ENCODE measurements at places on chromosomes 13 and 19.

- no peak for DNase-seq
Measured at GRCh38 chr13:67225252-67226159, 4.6 kb downstream of the PCDH9 start.

- DNase-seq, result no peak
Measured at GRCh38 chr13:103878891-103879605, 812.8 kb upstream of the SLC10A2 start.

DNA sequence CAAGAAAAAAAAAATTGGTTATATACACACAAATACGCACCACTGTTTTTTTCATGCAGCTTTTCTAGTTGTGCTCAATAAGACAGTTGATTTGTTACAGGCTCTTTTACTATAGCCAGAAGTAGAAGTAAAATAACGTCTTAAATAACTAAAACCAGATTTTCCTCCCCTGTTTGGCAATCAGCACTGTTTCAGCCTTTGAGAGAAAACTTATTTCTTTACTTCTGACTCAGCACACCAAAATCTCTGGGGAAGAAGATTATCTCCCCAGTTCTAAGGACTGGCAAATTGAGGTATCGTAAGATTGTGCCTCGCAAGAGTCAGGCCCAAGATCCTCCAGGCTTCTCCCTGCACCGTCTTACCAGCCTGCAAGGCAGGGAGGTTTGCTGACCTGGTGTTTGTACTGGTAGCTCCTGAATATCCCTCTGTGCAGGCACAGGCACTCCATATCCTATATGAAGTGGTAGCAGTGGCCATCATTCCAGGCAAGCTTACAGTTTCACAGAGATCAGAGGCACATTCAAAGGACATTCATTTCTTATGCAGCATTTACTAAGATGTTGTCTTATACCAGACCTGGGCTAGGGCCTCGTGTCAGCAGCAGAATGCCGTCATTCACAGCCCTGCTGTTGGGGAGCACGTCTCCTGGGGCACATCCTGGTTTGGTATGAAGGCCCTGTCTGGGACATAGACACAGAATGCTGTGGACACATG is 268.2 kb downstream of the ZNF536 start:
- DNase-seq, result no peak

GRCh38 chr19:50036908-50037307 is 11.1 kb downstream of the ZNF473 start:
- no peak for DNase-seq

DNA sequence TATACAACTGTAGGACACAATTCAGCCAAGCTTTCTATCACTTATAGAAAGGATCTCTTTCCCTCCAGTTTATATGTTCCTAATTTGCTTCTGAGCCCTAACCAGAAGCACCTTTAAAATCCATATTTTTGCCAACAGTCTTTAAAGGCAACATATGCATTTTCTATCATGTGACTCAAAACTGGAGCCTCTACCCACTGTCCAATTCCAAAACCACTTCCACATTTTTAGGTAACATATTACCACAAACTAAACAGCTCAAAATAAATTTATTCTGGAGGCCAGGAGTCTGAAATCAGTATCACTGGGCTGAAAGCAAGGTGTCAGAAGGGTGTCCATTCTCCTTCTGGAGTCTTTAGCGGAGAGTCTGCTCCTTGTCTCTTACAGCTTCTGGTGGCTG is 15.9 kb upstream of the EFNB2 start:
- DNase-seq, result no peak

- DNase-seq, result no peak
Measured at GRCh38 chr19:36092566-36092965, 18.4 kb upstream of the OVOL3 start.

- DNase-seq, result no peak
Measured at GRCh38 chr13:78147905-78148304, 229.3 kb upstream of the EDNRB start.

DNA sequence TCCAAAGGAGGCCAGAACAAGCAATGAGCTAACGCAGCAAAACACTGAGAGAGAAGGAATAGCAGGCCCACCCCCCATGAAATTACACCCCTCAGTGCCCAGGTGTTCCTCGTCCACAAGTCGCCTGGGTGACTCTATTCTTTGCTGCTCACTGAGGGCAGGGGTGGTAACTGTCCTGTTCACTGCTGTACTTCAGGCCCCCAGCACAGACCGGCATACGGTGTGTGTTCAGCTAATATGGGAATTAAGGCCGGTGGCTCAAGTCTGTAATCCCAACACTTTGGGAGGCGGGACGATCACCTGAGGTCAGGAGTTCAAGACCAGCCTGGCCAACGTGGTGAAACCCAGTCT is 31.9 kb downstream of the DHRS12 start:
- DNase-seq, result no peak

DNA sequence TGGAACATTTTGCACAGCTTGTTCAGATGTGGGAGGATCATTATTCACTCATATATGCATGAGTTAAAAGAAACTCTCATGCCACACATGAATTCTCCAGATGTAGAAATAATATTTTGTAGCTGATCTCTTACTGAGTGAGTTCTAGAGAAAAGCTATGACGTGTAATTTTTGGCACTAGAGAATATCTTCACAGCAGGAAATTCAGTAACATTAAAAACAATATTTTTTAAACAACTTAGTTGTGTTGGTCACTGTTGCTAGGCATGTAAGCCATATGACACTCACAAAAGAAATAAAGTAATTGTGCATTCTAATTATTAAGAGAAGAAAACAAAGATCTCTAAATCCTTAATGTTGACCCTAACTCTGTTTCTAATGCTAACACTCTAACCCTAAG is 371.4 kb upstream of the SLC10A2 start:
- DNase-seq, result no peak

DNA sequence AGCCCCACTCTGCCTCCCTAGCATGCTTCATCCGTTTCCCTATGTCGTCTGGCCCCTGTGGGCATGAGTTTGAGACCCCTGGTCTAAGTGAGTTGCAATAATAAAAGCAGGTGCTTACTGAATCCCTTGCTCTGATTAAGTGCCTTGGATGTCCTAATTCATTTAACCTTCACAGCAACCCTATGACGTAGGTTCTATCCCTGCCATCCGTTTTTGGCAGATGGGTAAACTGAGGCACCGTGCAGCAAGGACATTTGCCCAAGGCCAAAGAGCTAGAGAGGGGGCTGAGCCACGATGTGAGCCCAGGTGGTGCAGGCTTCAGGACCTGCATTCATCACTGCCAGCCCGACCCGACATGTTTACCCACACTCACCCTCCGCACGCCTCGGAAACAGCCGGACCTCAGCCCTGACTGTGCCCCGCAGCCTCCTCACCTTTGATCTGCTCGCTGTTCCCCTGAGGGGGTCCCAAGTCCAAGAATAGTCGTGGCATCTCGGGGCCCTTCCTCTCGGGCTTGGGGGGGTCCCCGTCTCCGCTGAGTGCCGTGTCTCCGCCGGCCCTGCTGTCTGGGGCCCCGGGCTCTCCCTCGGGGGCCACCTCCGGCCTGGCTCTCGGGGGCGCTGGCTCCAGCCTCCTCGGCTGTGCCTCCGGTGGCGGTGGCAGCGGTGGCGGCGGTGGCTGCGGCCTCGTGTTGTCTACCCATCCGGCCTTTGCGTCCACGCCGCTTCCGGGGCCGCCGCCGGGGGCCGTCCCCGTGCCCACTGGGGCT is 14.5 kb downstream of the LMTK3 start:
- no peak for DNase-seq

- DNase-seq, result no peak
Measured at GRCh38 chr19:39307822-39308530, 11.8 kb downstream of the IFNL1 start.

- peak; percentile 26 for DNase-seq
Measured at GRCh38 chr13:79492313-79492798, 11.4 kb downstream of the NDFIP2 start.

DNA sequence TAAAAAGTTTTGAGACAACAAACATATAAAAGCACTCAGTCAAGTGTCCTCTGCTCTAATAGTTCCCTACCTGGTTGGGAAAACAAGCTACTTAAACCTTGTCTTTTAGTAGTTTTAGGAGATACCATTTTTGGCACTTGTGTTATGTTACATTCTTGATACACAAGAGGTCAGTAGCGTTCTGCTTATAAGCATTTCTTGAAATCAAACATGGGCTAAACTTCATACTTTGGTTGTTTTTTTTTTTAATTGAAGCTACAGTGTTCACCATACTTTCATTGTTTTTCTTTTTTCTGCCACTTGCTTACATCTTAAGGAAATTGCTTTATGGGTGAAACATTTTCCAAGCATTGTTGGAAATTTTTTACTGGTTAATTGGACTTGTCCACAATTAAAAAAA is 12.9 kb downstream of the NHLRC3 start:
- DNase-seq, result no peak

- DNase-seq, result no peak
Measured at GRCh38 chr19:27975419-27976005, 1237.4 kb downstream of the UQCRFS1 start.

DNA sequence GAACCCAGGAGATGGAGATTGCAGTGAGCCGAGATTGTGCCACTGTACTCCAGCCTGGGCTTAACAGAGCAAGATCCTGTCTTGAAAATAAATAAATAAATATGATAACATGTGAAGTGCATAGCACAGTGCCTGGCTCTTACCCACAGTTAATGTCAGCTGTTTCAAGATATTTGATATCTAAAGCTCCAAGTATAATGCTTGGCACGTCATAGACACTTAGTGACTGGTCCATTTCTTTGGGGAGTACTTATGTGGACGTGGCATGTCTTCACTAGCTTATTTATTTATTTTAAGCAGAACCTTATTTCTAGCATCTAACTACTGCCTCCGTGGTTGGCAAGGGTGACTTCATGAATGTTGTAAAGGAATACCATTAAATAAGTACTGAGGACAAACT is 18.8 kb downstream of the GARRE1 start:
- no peak for DNase-seq

DNA sequence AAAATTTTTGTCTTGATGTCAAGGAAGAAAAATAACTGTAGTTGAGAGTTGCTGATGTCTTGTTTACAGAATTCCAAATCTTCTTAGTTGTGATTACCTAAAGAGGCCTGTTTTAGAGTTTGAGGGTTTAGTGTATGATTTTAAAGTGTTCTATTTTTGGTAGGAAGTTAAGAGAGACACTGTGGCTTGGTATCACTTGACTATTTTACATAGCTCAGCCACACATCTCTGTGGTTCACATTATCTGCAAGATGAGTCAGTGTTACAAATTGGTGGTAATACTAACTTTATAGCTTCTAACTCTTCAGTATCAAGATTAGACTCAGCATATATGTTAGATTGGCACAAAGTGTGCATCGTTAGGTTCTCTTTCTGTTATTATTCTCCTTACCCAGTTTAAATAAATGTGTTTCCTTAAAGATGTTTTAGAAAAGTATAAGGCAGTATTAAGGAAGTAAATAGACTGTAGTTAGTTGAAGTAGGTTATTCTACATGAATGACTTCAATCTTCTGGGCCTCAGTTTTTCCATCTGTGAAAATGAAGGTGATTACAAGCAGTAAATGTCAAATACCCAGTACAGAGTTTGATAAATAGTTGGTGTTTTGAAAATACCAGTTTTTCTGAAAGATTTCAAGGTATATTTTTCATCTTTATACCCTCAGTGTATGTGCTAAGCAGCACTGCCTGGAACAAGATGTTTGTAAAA is 33.4 kb downstream of the COG6 start:
- no peak for DNase-seq

DNA sequence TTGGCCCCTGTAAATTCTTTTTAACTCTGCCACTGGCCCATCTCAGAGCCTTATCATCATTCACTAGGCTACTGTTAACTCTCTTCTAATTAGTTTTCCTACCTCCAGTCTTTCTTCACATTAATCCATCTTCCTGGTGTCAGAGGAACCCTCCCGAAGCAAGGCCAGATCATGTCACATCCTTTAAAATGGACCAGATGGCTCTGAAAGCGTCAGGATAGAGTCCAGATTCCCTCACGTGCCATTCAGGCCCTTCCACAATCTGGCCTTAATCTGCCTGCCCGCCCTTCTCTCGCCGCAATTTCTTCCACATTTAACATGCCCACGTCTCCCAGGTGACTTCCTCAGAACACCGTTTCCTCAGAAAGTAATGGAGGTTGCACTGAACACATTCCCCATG is 86.5 kb downstream of the RFC3 start:
- DNase-seq, result no peak

DNA sequence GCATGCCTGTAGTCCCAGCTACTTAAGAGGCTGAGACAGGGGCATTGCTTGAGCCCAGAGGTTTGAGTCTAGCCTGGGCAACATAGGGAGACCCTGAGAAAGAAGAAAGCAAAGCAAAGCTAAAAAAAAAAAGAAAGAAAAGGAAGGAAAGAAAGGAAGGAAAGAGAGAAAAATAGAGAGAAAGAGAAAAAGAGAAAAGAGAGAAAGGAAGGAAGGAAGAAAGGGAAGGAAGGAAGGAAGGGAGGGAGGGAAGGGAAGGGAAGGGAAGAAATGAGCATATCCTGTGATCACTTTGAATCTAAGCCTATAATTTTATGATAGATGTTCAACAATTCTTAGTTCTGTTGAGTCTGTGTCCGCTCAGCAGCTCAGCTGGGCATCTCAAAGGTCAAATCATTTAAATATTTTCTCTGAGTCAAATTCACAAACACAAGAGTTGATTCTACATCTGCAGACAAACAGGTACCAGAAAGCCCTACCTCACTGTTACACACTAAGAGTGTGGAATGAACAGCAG is 70.4 kb downstream of the SUCLA2 start:
- DNase-seq, result no peak

GRCh38 chr13:41851351-41851750 is 109.6 kb downstream of the VWA8 start:
- no peak for DNase-seq

- no peak for DNase-seq
Measured at GRCh38 chr19:53881482-53882390, at the start of gene PRKCG. Gene PRKCG (plus strand): TSS chr19:53882197. CDS start chr19:53882495, 298 bp downstream.

DNA sequence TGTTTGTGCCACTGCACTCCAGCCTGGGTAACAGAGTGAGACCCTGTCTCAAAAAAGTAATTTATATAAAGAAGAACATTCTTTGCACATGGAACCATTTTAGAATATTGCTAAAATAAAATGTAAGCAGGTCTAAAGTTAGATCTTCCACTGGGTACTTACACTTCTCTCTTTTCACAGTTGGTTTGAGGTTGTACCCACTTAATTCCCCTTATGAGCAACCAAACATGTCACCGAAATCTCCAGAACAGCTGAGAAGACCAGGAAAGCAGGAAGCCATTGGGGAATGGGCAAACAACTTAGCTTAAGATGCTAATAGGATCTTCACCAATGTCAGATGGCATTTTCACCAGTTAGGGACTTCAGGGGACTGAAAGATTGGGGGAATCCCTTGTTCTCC is 18.8 kb downstream of the NLRP4 start:
- no peak for DNase-seq

- no peak for DNase-seq
Measured at GRCh38 chr13:77745784-77746183, 48.3 kb downstream of the SLAIN1 start.

DNA sequence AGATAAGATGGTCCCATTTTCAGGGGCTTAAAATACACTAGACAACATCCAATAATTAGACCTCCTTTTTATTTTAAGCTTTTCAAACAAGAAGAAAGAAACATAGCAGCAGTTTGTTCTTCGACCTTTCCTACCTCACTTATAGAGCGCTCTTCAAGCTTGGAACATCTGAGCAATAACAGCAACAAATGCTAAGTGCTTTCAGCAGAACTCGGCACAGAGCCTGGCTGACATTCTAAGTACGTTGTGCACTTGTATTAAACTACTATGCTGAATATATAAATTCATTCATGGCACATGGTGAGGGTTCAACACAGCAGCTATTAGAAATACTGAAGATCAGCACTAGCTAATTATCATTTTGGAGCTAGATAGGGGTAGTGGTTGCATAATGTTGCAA is 256.1 kb upstream of the MAB21L1 start:
- DNase-seq, result no peak
